Muscle of leg (tissue), 16 donors: ENCODE measurements at places on chromosomes 3 and 15. TPM values are rescaled to one million over a fixed set of nuclear protein-coding genes. Genes with fewer than 3 reads are reported as not detected.

MAPKAPK3 gene
- 27.7 TPM for total RNA-seq

CNTN4 gene
- total RNA-seq, result 6.8 TPM

DNA sequence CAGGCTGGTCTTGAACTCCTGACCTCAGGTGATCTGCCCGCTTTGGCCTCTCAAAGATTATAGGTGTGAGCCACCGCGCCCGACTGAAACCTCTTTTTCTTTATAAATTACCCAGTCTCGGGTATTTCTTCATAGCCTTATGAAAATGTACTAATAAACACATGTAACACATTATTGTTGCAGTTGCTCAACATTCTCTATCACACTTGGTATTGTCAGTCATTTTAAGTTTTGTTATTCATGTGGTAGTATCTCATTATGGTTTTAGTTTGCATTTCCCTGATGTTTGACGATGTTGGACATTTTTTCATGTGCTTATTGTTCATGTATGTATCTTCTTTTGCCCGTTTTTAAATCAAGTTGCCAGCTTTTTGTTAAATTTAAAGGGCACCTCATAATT lies 109.7 kb downstream of the TCF12 start:
- H3K27me3 ChIP-seq, result no peaks in the 10 kb centered on the region
- DNase-seq, result no peak
- peaks cover 8% of the 10 kb centered on the region for H3K4me1 ChIP-seq
- H3K4me3 ChIP-seq, result no peak overlapping the region

DNA sequence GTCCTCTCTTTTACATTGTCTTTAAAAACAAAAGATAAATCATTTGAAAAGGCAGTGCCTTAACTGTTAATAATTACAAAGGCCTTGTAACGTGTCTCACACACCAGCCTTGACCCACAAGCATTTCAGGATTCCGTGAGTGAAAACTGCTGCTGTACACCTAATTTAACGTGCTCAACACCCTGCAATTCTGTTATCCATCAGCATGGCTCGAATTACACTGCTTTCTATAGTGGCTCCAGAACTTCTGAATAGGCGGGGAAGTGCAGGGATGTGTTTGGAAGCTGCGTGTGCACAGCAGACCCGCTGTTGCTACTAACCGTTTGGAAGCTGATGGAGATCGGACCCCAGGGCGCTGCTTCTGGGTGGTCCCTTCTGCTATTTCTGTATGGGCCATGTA lies 9.9 kb upstream of the ETFA start:
- H3K4me1 ChIP-seq, result no peaks in the 10 kb centered on the region
- no peaks in the 10 kb centered on the region for H3K36me3 ChIP-seq
- H3K4me3 ChIP-seq, result no peak overlapping the region
- H3K27ac ChIP-seq, result no peak overlapping the region
- H3K27me3 ChIP-seq, result peaks cover 39% of the 10 kb centered on the region

DNA sequence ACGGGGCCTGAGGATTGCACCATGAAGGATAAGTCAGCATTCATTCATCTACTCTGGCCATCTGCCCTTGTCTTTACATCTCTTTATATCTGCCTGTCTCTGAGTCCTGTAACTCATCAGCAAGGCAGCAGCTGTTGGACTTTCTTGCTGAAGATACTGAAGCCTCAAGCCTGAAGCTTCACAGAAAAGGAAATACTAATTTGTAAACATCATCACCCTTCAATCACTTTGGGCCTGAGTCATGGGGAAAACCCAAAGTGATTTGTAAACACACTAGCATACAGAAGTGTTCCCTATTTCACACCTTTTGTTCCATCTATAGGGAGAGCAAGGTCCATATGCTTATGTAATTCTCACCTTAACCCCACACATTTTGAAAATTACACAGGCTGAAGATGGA lies 928.2 kb downstream of the EPHA3 start:
- H3K27ac ChIP-seq, result peak overlapping the region; percentile 20
- DNase-seq, result peak; percentile 47
- H3K36me3 ChIP-seq, result no peaks in the 10 kb centered on the region
- peaks cover 6% of the 10 kb centered on the region for H3K4me1 ChIP-seq
- no peak overlapping the region for H3K4me3 ChIP-seq

DNA sequence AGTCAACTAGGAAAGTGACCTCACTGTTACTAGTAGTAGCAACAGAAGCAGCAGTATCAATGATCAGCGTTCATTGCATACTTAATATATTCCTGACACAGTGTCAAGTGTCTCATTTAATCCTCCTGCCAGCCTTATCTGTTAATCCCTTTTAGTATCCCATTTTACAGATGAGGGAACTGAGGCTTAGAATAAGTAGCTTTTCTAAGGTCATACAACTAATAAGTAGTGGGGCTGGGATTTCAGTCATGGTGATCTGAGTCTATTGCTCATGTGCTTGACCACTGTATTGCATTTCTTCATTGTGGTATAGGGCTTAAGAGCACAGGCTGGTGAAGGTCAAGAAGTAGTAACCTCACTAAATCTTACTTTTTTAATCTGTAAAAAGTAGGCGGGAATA lies 233.6 kb downstream of the PTPRG start:
- no peak overlapping the region for H3K27ac ChIP-seq
- no peaks in the 10 kb centered on the region for H3K27me3 ChIP-seq
- peaks cover 5% of the 10 kb centered on the region for H3K4me1 ChIP-seq
- no peak overlapping the region for H3K4me3 ChIP-seq
- no peaks in the 10 kb centered on the region for H3K36me3 ChIP-seq

GRCh38 chr3:176376531-176376930 lies 820.8 kb downstream of the TBL1XR1 start:
- no peak overlapping the region for H3K4me3 ChIP-seq
- peak; percentile 45 for DNase-seq
- no peaks in the 10 kb centered on the region for H3K27me3 ChIP-seq

DNA sequence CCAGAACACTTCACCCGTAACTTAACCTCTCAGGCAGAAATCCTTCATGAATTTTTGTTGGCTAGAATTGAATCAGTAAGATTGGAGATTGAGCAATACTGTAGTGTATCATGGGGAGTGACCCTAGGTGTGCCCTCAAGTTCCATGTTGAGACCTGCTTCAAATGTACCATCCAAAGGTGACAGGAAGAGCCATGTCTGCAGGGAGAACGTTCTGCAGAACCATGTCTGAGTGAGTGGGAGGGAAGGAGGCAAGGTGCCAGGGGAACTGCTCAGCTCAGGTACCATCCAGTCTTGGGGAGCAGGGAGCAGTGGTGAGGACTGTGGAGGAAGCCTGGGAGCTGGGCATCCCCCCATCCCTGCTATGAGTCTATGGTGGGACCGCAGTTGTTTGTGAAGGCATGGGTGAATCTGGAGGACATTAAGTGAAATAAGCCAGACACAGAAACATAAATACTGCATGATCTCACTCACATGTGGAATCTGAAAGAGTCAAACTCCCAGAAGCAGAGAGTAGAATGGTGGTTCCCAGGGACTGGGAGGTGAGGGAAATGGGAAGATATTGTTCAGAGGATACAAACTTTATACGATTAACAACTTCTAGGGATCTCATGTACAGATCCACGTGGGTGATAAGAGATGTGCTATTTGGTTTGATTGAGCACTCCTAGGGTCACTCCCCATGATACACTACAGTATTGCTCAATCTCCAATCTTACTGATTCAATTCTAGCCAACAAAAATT lies 23.3 kb downstream of the CFAP161 start:
- no peak overlapping the region for H3K4me3 ChIP-seq
- peaks cover 25% of the 10 kb centered on the region for H3K4me1 ChIP-seq
- no peaks in the 10 kb centered on the region for H3K36me3 ChIP-seq
- H3K27ac ChIP-seq, result no peak overlapping the region
